Fibroblast of skin of back (primary cell): ENCODE measurements at places on chromosomes 4 and X.

DNA sequence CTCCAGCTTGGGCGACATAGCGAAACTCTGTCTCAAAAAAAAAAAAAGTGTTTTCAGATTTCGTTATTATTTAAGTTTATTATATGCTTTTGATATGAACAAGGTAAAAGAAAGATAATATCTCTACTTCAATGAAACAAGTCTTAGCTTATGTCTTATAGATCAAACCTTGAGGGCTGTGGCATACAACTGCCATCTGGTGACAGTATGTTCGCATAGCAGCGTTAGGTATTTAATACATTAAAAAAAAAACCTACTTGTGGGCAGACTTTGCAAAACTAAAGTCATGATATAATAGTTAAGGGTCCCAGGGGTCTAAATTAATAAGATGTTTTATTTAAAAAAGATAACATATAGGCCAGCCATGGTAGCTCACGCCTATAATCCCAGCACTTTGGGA is 161.2 kb upstream of the AMOT start:
- no peak for DNase-seq

- DNase-seq = no peak
Measured at GRCh38 chr4:110201502-110201901, 3.1 kb upstream of the ELOVL6 start.

GRCh38 chrX:19953145-19953544 is 37.7 kb downstream of the BCLAF3 start:
- DNase-seq = no peak

- peak; percentile 35 for DNase-seq
Measured at GRCh38 chr4:15756361-15756861, 21.7 kb upstream of the CD38 start.

DNA sequence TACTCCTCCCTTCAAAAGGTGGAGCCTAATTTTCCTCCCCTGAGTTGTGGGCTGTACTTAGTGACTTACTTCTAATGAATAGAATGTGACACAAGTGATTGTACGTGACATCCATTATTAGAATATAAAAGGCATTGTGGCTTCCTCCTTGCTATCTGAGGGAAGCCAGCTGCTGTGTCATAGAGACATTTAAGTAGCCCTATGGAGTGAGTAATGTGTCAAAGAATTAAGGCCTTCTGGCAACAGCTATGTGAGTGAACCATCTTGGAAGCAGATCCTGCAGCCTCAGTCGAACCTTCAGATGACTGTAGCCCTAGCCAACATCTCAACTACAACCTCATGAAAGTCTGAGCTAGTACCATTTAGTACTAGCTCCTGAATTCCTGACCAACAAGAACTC is 76.1 kb downstream of the BCOR start:
- DNase-seq = no peak

- DNase-seq = peak; percentile 8
Measured at GRCh38 chrX:150873616-150874015, 24.9 kb downstream of the CD99L2 start.

DNA sequence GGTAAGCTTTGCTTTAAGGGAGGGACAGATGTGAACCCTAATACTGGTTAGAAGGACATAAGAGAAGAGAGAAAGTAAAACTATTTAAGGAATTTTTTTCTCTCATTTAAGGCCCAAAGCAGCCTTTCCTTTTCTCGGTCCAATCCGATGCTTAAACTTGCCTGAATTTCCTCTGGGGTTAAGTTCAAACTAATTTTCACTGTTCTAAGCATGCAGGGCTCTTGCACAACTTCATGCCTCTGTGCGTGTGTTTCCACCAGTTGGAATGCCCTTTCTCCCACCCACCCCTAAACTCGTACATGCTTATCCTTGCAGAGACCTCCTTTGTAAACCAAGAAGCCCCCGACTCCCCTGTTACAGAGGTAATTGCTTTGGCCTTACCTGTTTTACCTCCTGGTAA is 204.7 kb downstream of the CBR4 start:
- DNase-seq = no peak

- peak; percentile 49 for DNase-seq
Measured at GRCh38 chrX:151082077-151082948, 94.1 kb upstream of the GPR50 start.
